ENCODE measurements at places on chromosomes 2 and 18.

- no peak for DNase-seq
Measured at GRCh38 chr2:66460031-66460430, 25.1 kb downstream of the MEIS1 start.

DNA sequence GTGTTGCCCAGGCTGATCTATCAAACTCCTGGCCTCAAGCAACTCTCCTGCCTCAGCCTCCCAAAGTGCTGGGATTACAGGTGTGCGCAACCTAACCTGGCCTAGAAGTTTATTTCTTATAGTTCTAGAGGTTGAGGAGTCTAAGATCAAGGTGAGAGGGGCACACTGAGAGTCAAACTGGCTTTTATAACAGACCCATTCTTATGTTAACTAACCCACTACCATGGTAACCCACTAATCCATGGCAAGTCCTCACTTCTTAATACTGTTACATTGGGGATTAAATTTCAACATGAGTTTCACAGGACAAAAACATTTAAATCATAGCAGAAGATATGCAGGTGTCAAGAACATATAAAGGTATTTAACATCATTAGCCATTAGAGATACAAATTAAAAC lies 50.6 kb downstream of the MDH1 start:
- DNase-seq = no peak

DNA sequence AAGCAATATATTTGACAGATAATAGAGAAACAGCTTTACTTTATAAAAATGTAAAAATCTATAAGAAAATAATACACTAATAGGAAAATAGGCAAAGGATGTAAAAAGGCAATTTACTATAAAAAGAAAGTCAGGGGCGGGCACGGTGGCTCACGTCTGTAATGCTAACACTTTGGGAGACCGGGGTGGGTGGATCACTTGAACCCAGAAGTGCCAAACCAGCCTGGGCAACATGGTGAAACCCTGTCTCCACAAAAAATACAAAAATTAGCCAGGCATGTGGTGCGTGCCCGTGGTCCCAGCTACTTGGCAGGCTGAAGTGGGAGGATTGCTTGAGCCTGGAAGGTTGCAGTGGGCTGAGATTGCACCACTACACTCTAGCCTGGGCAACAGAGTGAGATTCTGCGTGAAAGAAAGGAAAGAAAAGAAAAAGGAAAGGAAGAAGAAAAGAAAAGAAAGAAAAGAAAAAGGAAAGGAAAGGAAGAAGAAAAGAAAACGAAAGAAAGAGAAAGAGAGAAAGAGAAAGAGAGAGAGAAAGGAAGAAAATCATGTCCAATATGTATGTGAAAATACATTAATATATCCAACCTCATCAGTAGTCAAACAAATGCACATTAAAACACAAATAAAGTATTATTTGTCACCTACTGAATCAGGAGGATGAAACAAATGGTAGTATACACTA lies 65.1 kb downstream of the ADD2 start:
- no peak for DNase-seq

GRCh38 chr2:204160989-204161388 lies 224.4 kb downstream of the ICOS start:
- DNase-seq = no peak

GRCh38 chr2:18723219-18723618 lies 133.8 kb upstream of the NT5C1B start:
- DNase-seq = no peak

DNA sequence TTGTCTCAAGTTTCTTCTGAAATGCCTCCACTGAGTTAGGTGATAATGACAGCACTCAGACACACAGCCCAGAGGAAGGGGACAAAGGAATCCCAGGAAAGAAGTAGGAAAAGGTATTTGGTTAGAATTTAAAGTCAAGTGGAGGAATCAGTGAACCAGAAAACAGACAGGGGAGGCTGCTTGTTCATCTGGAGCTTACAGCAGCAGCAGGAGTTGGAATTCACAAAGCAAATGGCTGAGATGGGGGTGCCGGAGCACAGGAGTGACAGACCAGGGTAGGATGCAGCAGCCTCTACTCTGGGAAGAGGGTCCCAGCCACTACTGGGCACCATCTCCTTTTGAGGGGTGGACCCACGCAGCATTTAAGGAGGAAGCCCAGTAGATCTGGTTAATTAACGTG lies 104.8 kb downstream of the ST6GAL2 start:
- no peak for DNase-seq

DNA sequence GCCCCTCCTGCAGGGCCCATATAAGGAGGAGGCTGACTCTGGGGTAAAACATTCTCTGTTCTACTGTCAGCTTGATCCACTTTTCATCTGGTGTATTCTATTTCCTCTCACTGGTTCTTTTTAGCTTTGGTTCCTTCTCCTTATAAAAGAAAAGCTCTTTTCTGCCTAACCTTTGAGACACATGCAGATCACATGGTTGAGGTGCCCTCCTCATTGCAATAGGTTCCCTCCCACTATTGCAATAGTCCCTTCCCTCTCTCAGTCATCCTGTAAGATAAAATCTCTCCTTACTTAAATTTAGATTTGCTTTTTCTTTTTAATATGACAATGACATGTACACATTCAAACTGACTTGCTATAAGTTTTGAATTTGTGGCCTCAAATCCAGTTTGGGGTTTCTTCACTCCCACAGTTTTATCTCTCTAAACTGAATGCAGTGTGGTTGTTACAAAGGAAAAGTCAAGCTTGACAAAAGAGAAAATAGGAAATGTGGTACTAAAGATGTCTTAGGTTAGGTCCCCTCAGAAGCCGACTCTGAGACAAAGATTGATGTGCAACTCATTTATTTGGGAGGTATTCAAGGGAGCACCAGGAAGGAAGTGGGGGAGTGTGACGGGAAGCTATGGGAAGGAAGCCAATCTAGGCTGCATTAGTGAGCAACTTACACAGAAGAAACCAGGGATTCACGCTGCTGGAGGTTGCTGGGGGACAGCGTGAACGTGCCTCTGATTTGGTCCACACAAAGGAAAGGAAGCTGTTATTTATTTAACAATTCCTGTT lies 127.6 kb upstream of the LINC00305 start:
- no peak for DNase-seq

DNA sequence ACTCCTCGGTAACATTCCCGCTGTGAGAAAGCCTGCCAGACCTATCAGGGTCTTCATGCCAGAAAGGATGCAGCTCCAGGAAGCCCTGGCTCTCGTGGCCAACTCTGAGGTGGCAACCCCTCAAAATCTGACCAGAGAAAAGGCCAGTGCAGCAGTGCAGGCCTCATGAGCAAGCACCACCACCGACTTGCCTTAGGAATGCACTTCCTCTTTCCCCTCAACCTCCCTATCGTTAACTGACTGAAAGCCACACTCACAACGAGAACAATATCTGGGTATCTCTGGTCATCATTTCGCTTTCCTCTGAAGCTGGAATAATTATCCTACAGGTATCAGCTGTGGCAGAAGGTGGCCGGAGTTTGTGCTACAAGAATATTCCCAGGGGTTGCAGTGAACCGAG lies 101.4 kb upstream of the POU3F3 start:
- no peak for DNase-seq

DNA sequence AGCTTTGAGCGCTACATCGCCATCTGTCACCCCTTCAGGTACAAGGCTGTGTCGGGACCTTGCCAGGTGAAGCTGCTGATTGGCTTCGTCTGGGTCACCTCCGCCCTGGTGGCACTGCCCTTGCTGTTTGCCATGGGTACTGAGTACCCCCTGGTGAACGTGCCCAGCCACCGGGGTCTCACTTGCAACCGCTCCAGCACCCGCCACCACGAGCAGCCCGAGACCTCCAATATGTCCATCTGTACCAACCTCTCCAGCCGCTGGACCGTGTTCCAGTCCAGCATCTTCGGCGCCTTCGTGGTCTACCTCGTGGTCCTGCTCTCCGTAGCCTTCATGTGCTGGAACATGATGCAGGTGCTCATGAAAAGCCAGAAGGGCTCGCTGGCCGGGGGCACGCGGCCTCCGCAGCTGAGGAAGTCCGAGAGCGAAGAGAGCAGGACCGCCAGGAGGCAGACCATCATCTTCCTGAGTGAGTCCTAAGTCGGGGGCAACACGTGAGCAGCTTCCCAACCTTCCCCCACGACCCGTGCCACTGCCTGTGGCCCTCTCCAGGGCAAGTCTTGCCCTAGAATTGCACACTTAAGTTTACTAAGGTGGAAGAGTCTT lies 928 bp downstream of the GPR39 start:
- DNase-seq = no peak

- DNase-seq = no peak
Measured at GRCh38 chr2:443741-444140, 155.8 kb upstream of the ALKAL2 start.

DNA sequence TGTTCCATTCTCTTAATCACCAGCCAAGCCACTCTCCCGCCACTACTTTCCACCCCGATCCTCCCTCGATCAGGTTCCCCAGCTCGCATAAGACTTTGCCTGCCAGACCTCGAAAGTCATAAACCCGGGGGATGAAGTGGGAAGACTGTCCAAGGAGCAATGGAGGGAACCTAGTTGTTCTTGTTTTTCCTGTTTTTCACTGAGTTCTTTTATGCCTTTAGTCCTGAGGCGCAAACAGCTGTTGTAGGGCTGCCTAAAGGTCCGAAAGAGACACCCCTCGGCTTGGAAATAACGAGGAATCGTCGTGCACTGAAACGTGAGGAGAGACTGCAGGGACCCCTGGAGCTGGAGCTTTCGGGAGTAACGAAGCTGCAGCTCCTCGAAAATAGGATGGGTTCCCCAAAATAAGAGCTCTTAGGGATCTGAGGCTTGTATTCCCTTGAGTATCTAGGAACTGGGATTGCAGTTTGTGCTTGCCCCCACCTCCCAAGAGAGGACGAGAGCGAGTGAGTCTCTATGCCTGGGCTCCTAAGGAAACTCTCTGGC lies 1.7 kb upstream of the HOXD12 start:
- DNase-seq = no peak

DNA sequence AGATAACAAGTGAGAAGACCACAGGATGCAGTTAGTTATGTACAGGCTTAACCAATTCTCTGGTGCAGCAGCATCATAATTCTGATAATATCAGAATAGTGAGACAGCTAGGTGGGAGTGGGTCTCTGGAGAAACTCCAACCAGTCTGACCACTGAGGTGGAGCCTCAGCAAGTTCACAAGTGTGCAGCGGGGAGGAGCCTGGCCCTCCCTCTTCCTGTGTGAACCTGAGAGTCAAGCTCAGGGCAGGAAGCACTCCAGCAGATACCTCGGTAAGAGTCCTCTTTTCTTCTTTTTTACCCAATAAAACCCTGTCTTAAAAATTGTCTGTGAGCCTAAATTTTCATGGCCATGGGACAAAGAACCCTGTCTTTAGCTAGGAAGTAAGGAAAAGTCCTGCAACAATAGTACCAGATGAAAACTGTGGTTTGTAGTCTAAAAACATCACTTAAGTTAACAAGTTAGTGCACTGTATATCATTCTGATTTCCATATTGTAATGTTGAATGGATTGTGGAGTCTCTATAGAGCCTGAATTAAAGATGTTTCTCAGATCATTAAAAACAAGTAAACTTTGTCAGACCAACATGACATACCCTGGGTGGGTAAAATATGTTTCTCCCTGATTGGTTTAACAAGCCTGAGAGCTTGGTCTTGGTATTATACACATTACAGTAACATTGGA lies 370.8 kb downstream of the TMEM182 start:
- no peak for DNase-seq

DNA sequence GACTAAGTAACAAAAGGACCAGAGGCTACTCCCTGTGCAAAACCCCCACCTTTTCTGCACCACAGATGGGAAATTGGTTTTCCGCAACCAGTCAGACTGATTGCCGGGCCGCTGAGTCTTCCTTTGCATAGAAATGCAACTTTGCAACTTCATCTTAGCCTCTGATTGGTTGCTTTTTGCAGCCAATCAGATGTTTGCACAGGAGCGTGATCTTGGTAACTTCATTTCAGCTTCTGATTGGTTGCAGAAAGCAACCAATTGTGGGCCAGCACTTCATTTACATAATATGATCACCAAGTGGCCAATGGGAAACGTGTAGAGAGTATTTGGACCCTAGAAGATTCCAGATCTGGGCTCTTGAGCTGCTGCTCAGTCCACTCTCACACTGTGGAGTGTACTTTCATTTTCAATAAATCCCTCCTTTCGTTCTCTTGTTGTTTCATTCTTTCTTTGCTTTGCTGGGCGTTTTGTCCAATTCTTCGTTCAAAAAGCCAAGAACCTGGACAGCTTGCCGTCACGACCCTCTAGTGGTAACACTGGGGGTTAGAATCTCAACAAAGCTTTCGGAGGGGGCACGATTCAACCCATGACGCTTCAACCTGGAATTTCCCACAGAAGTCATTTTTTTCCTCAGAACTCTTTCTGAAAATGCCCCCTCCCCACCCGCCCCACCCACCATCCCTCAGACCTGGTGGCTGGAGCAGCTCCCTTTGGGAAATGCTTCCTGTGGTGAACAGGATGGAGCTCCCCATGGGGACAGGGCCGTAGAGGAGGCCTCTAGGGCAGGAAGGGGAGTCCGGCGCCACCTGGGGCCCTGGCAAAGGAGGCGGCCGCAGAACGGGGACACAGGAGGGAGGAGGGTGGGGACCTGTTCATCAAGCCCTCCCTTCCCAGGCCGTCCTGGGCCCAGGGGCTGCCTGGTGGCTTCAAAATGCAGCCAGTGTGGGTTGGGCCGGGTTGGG lies 31.8 kb upstream of the KCNF1 start:
- DNase-seq = no peak

DNA sequence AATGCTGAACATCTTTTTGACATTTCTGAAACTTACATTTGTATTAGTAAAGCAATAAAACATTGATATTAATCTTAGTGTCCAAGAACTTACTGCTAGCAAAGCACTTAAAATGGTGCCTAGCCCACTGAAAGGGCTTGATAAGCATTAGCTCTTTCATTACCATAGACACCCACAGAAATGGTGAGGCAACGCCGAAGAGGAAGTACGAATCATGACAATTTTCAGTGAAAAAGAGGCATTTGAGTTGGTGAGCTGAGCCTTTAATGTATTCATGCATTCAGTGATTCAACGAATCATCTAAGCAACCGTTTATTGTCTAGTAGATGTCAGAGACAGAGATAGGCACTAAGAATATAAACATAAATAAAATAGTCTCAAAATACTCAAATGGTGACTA lies 101.1 kb downstream of the PIGN start:
- DNase-seq = no peak

GRCh38 chr18:51537487-51537886 lies 340.0 kb upstream of the MEX3C start:
- DNase-seq = no peak

GRCh38 chr2:136255127-136255526 lies 137.2 kb upstream of the CXCR4 start:
- no peak for DNase-seq

DNA sequence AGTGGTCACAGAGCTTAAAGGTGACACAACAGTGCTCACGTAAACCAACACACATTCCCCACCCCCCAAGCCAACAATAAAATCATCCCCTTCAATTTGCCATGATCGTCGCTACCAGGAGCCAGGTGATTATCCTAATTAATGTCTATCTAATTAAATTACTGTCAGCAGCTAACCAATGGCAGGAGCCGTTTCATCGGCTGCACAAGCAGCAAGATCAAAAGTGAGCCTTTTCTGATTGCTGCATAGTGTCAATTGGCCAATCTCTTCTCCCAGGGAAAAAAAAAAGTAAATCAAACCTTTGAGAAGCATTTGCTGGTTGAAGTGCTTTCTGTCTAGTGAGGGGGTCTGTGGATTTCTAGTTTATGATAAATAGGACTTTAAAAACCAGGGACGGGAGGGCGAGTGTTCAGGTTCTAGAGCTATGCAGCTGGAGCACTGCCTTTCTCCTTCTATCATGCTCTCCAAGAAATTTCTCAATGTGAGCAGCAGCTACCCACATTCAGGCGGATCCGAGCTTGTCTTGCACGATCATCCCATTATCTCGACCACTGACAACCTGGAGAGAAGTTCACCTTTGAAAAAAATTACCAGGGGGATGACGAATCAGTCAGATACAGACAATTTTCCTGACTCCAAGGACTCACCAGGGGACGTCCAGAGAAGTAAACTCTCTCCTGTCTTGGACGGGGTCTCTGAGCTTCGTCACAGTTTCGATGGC lies at the start of gene TBR1:
TSS of gene TBR1 (plus strand) at position 311 of the 721 bp plus-strand sequence. CDS start at position 425, 114 bp downstream.
- no peak for DNase-seq

Data from HS-27A (cell line).